Stimulated activated CD4-positive, alpha-beta T cell treated with anti-CD3 and anti-CD28 coated beads, TNF-alpha, amount 100 ng/mL, for 4 hours (primary cell): ENCODE measurements at places on chromosomes 2 and 18.

DNA sequence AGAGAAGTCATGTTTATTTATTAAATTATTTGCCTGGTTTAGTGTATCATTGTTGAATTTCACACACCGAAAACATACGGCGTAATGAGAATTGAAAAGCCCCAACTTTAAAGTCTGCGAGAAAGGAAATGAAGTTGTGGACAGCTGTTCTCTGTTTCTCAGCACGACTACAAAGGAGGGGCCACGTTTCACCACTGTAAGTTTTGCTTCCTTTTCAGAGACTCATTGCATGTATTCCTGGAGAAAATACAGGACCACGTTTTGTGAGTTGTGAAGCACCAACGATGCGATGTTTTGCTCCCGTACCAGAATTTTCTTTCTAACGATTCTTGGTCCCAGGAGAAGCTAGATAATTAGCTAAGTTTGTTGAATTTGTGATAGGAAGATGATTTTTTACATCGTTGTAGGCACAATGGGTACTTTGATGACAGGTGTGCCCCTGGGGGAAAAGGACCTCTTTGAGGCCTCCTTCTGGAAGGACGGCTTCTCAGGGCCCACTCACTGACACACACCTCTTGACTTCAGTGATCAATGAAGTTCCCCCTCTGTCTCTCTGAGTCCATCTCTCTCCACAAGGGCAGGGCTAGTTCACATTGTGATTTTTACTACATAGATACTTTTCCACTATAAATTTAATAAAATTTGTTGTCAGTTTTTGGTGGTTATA is 23.7 kb upstream of the ACKR3 start:
- DNase-seq: no peak

DNA sequence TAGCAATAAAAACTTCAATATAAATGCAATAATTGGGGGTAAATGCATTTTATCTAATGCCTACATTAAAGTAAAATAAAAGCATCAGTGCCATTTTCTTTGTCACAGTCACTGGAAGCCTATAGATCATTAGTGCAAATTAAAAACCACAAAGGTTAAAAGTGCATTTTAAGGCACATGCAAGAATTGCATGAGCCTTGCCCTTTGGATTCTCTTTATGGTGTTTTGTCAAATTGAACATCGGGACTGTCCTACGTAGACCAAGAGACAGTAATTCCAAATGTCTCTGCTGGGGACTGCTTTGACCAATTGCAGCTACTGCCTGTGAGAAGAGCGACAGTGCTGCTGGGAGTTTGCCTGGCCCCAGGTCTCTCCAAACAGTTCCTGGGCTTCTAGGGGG is 130.3 kb upstream of the SATB2 start:
- no peak for DNase-seq

- DNase-seq: no peak
These were observed 87.1 kb upstream of the ZNF397 start for GRCh38 chr18:35153609-35154272.

DNA sequence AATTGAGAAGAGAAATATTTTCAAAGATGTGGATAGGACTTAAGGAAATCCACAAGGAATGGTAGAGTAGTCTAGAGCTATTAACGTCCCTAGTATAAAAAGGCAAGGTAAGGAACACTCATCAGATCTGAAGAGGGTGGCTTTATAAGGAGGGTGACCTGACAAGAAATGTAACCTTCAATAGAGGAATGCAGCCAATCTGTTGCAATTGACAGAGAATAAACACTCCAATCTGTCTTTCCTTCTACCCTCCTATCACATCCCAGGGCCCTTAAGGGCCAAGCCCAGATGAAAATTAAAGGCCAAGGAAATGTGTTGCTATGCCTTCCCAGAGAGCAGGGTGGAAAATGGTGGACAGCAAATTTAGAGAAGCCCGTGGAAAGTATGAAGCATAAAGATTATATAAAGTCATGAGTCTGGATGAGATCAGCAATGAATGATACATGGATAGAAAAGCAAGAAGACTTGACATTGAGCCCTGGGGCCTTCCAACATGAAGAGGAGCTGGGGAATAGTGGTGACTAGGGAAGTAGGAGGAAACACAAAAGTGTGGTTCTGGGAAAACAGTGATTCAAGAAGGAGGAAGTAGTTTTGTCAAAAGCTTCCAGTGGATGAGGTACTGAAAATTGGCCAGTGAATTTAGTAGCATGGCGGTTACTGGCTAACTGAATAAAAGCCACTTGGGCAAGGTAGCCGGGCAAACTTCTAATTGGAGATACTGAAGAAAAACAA is 270.6 kb upstream of the TANK start:
- no peak for DNase-seq

DNA sequence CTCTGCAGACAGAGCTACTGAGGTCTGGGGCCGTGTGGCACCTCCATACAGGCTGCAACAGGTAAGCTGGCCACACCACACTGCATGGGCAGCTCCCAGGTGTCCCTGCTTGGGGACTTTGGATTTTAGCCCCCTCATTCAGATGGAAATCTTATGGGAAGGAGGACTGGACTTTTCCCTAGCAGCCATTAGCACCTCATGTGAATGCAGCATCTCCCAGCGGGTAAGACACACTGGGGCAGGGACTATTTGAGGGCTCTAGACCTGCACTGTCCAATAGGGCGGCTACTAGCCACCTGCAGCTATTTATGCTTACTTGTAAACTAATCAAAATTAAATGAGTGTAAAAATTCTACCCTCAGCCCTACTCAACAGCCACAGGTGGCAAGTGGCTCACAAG is 34.2 kb upstream of the GLI2 start:
- DNase-seq: no peak

- DNase-seq: no peak
These were observed 74.0 kb downstream of the IL1R2 start for GRCh38 chr2:102065675-102066252.

GRCh38 chr2:85534099-85534498 is 4.9 kb upstream of the MAT2A start:
- no peak for DNase-seq

DNA sequence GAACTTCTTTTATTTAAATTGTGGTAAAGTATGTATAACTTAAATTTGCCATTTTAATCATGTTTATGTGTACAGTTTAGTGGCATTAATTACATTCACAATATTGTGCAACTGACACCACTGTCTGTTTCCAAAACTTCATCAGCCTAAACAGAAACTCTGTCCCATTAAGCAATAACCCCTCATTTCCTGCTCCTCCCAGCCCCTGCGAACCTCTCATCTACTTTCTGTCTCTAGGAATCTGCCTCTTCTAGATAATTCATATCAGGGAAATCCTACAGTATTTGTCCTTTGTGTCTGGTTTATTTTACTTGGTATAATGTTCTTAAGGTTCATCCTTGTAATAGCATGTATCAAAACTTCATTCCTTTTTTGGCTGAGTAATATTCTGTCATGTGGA is 75.1 kb downstream of the BOLA3 start:
- DNase-seq: no peak

GRCh38 chr18:5152343-5153020 is 44.6 kb downstream of the AKAIN1 start:
- DNase-seq: no peak

GRCh38 chr2:191049728-191050639 is 36.0 kb upstream of the STAT1 start:
- no peak for DNase-seq

- DNase-seq: no peak
These were observed 45.6 kb downstream of the CEP192 start for GRCh38 chr18:13036622-13037320.

DNA sequence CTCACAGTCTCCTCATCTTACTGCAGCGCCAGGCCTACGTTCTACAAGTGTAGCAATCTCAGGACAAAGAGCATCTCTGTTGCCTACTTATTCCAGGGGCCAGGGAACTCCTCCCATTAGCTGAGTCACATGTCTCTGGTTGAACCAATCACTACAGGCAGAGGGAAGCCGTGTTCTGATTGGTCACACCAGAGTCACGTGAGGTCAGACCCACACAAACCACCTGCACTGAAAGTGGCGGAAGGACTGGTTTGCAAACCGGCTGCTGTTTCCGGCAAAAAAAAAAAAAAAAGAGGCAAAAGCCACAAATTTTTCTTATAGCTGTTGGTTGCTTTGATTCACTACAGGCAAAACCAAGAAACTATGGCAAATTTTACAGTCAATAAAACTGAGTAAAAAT is 21.9 kb upstream of the USP14 start:
- no peak for DNase-seq

DNA sequence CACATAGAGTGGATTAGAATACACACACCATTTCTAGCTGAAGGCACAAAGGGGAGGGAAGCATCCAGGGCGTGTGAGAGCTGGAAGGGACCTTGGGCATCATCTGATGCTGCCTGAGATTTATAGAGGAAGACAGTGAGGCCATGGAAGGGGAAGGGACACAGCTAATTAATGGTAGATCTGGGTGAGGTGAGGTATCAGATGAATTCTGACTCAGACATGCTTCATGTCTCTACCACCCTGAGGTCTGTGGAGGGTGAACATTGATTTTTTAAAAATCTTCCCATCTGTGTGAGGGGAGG is 42.2 kb upstream of the OTOF start:
- DNase-seq: no peak

DNA sequence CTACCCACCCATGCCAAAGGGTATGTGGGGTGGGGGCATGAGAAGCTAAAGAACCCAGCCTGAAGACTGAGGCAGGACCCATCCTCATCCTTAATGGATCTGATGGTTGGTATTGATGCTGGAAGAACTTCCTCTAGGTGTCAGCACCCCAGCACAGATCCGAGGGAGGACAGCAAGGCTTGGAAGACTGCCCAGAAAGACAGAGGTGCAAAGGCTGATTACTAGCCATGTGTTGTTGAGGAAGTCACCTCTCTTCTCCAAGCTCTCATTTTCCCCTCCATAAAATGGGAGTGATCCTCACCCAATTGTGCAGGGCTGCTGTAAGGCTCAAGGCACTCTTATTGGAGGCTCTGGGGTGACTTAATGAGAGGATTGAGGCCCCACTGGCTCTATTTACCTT is 256.5 kb downstream of the CELF4 start:
- no peak for DNase-seq

- DNase-seq: no peak
These were observed 3.1 kb downstream of the WNT10A start for GRCh38 chr2:218883491-218884490.
